Activated CD8-positive, alpha-beta memory T cell treated with anti-CD3 and anti-CD28 coated beads for 4 hours (primary cell): ENCODE measurements at places on chromosomes 5 and 9.

DNA sequence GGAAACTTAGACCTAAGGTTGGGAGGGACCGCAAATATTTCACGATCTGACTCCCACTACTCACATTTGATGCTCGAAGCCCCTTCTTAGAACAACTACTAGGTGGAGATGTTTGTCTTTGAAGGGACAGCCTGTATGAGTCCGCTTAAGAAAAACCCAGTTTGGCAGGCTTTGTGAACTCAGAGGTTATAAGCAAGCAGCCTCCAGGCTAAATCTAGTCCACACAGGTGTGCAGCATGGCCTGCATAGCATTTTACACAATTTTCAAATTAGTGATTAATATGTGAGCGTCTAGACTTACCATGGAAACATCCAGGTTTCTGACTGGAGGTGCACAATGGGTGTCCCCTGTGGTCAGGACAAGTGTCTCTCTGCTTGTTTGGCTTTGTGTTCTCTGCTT, 127.1 kb downstream of the KIF4B start:
- no peak for DNase-seq

GRCh38 chr9:131478911-131479310, 23.8 kb upstream of the POMT1 start:
- DNase-seq, result no peak

DNA sequence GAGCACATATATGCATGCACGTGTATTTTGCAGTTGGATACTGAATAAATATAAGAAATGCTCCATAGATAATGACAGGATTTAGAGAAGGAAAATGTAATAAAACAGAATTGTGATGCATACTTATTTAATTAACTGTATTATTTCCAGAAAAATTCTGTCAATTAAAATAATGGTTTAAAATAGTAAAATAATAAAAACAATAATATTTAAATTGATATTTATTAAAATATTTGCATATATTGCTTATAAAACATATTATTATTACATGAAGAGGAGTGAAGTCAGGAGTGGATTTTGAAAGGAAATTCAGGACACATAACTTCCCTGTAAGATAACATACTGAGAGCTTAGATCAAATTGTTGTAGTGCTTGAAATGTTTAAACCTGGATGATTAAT, 21.4 kb upstream of the EDIL3 start:
- DNase-seq, result no peak

- no peak for DNase-seq
Measured at GRCh38 chr5:10059556-10059955, 190.1 kb downstream of the ATPSCKMT start.

GRCh38 chr5:181153814-181154213, 6.4 kb downstream of the OR2V2 start:
- DNase-seq, result no peak

- no peak for DNase-seq
Measured at GRCh38 chr9:123928533-123929176, 1.3 kb downstream of the DENND1A start.

DNA sequence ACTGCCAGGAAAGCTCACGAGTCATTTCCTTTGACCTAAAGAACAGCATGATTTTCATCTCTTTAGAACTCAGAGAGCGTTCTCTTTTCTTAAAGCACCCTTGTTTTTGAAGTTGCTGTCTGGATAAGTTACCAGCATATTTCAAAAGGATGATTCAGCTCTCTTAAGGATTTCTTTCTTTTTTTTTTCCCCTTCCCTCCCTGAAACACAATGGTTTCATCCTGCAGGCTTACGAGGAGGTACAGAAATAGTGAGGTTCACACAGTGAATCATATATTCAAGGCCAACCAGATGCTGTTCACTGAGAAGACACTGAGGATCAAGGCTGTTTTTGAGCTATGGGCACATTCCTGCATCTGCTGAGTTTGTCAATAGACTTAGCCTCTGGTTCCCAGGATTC, 257.2 kb downstream of the KIF4B start:
- no peak for DNase-seq

DNA sequence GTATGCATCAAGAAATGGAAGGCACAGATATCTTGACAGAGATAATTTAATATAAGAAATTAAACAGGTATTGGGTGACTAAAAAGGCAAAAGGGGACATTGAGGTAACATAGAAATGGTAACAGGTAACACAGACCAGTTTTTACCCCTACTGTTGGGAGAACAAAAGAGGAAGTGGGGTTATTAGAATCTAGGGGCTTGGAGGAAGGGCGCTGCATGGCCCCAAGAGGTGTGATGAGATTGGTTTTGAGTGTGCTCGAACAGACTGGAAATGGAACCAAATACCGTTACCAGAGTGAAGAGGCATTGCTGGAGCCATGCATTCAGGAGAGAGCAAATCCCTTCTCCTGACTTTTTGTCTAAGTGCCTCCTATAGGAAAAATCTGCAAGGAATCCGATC, 193.9 kb downstream of the ALDH1A1 start:
- DNase-seq, result no peak

GRCh38 chr5:137699336-137700281, 36.3 kb downstream of the KLHL3 start:
- DNase-seq, result no peak

GRCh38 chr9:6214903-6215302, 704 bp upstream of the IL33 start:
- DNase-seq, result no peak

DNA sequence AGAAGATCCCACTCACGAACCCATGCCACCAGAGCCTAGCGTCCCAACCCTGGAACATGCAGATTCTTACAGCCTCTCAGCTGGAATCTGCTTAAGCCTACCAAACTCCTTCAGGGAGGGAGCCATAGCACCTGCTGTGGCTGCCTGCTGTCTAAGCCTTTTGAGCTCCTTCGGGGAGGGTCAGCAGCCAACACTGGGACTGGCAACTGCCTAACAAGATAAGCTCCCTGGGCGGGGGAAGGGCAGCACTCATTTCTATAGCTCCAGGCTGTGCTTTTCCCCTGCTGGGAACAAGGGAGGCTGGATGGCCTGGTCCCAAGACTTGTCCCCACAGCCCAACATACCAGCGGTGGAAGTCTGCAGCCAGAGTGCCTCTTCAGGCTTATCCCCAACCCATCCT, 199.1 kb upstream of the OR13F1 start:
- no peak for DNase-seq

DNA sequence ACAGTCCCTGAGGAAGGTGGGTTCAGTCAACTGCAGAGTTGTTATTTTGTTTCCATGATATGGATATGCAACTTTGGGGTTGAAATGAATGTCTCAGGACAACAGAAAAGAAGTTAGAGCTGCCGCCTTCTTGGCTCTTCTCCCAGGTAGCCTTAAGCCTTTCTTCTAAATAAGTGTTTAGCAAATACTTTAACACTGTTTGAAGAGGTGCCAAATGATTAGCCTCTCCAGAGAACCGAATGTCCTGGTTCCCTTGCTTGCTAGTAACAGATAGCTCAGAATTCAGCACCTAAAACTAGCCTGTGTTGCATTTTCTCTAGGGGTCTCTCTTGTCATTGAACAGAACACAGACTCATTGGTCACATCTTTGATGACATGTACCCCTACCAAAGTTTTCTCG, 127.7 kb upstream of the PIK3R1 start:
- no peak for DNase-seq

- DNase-seq, result no peak
Measured at GRCh38 chr9:84153885-84154284, 173.3 kb downstream of the RMI1 start.

GRCh38 chr9:114856942-114857315, 51.1 kb upstream of the TNFSF15 start:
- no peak for DNase-seq

GRCh38 chr9:116566677-116567488, 120.2 kb upstream of the TRIM32 start:
- no peak for DNase-seq

GRCh38 chr9:128190516-128191405, 611 bp downstream of the CIZ1 start:
- DNase-seq, result peak; percentile 14

- DNase-seq, result no peak
Measured at GRCh38 chr5:160466889-160467554, 45.4 kb downstream of the PTTG1 start.

- DNase-seq, result no peak
Measured at GRCh38 chr5:71771191-71771590, 52.1 kb downstream of the CARTPT start.

- no peak for DNase-seq
Measured at GRCh38 chr5:41094871-41095270, 23.7 kb upstream of the MROH2B start.

- no peak for DNase-seq
Measured at GRCh38 chr5:148825716-148826052, 727 bp upstream of the ADRB2 start.

DNA sequence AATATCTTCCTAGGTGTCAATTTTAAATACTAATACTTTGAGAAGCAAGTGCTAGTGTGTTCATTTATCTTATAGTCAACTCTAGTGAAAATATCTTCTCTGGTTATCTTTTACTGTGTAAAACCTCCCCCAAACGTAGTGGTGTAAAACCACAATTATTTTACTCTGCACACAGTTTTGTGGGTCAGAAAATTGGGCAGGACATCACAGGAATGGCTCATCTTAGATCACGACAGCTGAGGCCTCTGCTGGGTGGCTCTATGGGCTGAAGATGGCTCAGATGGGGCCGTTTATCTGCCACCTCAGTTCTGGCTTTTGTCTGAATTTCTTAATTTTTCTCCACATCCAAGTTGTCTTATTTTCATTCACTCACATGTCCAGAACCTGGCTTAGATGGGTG, 457.2 kb upstream of the ACTBL2 start:
- DNase-seq, result no peak

DNA sequence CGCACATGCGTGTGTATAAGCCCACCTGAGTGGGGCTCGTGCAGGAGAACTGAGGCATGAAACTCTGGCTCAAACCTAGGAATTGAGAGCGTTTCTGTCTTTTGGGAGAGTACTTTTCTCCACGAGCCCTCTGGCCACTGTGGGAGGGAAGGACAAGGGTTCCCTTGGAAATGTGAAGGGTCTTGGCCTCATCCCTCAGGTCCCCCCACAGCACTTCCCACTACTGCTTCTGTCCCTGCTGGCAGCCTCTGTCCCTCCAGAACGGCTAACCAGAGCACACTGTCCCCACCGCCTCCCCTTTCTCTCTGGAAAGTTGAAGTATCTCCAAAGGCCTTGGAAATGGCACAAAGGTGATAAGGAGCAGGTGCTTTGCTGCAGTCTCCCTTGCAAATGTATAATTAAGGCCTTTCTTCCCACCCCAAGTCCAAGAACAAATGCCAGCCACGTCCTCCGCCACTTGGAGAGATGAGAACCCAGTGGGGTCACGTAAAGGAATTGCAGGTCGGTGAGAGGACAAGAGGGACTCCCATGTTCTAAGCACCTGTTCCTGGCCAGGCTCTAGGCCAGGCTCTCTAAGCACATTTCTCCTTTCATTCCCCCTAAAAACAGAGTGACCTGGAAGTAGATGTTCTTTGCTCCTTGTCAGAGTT, 107.9 kb upstream of the LMX1B start:
- no peak for DNase-seq

GRCh38 chr9:19946441-19947109, 157.7 kb upstream of the SLC24A2 start:
- DNase-seq, result no peak

- DNase-seq, result no peak
Measured at GRCh38 chr9:23321049-23321448, 505.0 kb downstream of the ELAVL2 start.

- DNase-seq, result no peak
Measured at GRCh38 chr5:59832577-59833301, 60.8 kb downstream of the PDE4D start.

GRCh38 chr5:25701936-25702335, 1057.2 kb upstream of the CDH10 start:
- no peak for DNase-seq

- no peak for DNase-seq
Measured at GRCh38 chr9:131714161-131714646, 25.7 kb downstream of the RAPGEF1 start.

GRCh38 chr5:76065258-76065657, 17.9 kb upstream of the SV2C start:
- no peak for DNase-seq

- no peak for DNase-seq
Measured at GRCh38 chr9:32625320-32625719, 10.1 kb downstream of the TAF1L start.

- DNase-seq, result no peak
Measured at GRCh38 chr5:168947212-168947868, 353.6 kb downstream of the SLIT3 start.

- no peak for DNase-seq
Measured at GRCh38 chr5:160507221-160507721, 85.6 kb downstream of the PTTG1 start.

DNA sequence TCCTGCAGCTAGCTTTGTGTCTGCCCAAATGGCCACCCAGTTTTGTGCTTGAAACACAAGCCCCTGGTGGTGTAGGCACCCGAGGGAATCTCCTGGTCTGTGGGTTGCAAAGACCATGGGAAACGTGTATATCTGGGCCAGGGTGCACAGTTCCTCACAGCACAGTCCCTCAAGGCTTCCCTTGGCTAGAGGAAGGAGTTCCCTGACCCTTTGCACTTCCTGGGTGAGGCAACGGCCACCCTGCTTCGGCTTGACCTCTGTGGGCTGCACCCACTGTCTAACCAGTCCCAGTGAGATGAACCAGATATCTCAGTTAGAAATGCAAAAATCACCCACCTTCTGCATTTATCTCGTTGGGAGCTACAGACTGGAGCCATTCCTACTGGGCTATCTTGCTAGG, 865.0 kb upstream of the ACO1 start:
- no peak for DNase-seq

- no peak for DNase-seq
Measured at GRCh38 chr9:21682381-21682780, 120.1 kb upstream of the MTAP start.

GRCh38 chr5:133298447-133298846, 246.6 kb downstream of the HSPA4 start:
- DNase-seq, result no peak

DNA sequence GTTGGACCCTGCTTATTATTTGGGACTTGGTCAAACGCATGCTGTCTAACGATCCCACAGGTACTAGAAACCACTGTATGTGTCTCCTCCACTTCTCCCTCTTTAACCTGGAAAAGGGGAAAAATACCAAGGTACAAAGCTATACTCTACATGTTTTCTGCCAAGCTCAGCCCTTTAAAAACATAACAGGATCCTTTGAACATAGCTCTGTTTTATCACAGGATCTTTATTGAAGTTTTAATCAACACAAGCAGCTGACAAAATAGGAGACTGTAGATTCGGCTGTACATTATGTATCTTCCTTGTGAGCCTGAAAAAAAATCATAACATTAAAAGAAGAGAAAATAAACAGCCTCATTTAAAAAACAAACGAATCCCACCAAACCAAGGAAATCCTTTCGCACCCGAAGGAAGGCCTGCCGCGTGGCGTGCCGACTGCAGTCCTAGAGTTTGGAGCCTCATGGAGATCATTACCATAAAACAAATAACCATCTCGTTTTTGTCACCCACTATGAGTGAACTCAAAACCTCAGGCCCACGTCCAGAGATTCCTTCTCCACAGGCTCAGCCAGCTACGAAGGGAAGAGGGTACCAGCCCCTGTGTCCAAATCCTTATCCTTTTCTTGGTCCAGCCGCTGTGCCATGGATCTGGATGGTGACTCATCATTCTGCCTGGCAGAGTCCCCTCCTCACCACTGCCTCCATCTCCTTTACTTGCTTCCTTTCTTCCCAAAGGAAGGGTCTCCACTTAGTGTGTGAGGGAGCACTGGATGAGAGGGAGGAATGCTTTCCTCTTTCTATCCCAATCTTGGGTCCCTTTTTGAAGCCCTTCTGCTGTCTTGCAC, 651.1 kb downstream of the CCDC171 start:
- DNase-seq, result no peak
